ENCODE measurements at places on chromosomes 1 and 21.

DNA sequence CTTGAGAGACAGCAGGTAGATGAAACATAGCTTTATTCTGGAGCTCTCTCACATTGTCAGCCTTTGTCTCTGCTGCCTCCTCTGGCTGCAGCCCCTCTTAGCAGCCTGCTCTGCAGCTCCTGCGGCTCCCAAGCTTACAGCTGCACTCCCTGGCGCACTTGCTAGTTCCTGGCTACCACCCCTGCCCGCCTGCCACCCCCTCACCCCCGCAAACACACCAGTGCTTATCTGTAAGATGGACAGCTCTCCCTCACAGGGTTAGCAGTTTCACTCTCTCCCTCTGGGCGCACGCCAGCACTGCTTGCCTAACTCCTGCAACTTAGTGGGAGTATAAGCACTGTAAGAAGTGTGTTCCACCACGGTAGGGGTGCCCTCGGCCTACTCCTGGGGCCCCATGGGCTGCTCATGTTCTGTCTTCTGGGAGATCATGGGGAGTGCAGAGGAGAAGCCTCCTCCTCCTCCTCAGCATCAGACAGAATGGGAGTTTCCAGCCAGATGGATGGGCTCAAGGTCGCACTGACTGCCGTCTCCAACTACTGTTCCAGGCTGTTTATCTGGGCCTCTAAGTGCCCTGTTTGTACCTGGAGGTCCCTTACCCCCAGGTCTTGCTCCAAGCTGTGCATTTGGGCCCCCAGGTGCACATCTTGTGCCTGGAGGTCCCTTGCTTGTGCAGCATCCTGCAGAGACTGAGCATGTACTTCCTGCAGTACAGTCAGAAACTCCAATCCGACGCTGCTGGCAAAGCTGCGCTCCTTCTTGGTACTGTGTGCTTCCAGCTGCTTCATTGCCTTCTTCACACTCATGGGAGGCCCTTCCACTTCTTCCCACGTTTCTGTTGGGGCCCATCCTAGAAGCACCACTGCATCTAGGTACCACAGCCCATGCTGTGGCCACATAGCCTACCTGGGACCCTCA lies 1388.1 kb downstream of the AMY1C start:
- no peaks in the 10 kb centered on the region for H3K36me3 ChIP-seq
- H3K4me3 ChIP-seq = no peak overlapping the region
- no peak overlapping the region for H3K27ac ChIP-seq
- no peak for DNase-seq
- H3K27me3 ChIP-seq = no peaks in the 10 kb centered on the region
- no peaks in the 10 kb centered on the region for H3K4me1 ChIP-seq

DNA sequence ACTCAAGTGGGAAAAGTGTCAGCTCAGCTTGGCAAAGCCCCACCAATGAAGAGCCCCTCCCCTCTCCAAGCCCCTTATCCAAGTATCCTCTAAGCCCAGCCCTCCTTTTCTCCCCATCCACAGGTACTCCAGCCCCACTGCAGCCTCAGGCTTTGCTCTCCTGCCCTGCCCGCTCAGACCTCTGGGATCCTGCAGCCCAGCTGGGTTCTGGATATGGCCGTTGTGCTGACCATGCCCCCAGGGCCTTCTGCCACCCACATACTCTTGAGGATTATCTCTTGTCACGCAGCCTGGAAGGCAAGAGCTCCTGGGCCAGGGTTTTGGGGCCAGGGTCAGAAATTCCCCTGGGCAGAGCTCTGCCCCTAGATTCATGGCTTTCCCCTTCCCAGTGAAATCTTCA lies 4.7 kb downstream of the SHISA4 start:
- H3K27me3 ChIP-seq = no peaks in the 10 kb centered on the region
- peaks cover 50% of the 10 kb centered on the region for H3K4me1 ChIP-seq
- H3K27ac ChIP-seq = peak overlapping the region; percentile 91
- no peak for DNase-seq

GRCh38 chr1:82792151-82792550 lies 991.4 kb downstream of the ADGRL2 start:
- no peaks in the 10 kb centered on the region for H3K4me1 ChIP-seq
- no peaks in the 10 kb centered on the region for H3K36me3 ChIP-seq
- DNase-seq = no peak
- H3K27ac ChIP-seq = no peak overlapping the region
- H3K27me3 ChIP-seq = no peaks in the 10 kb centered on the region
- no peak overlapping the region for H3K4me3 ChIP-seq

GRCh38 chr1:70278710-70279109 lies 57.5 kb downstream of the SRSF11 start:
- H3K4me1 ChIP-seq = no peaks in the 10 kb centered on the region
- H3K27me3 ChIP-seq = no peaks in the 10 kb centered on the region
- H3K4me3 ChIP-seq = no peak overlapping the region
- H3K27ac ChIP-seq = no peak overlapping the region
- DNase-seq = no peak
- peaks cover 17% of the 10 kb centered on the region for H3K36me3 ChIP-seq

- peaks cover 22% of the 10 kb centered on the region for H3K4me1 ChIP-seq
- peaks cover 4% of the 10 kb centered on the region for H3K36me3 ChIP-seq
- peak; percentile 87 for DNase-seq
- H3K27me3 ChIP-seq = no peaks in the 10 kb centered on the region
- H3K4me3 ChIP-seq = no peak overlapping the region
Observed at GRCh38 chr1:184792450-184792969, 37.9 kb upstream of the EDEM3 start.

All from gastrocnemius medialis (tissue), 4 donors.